ENCODE measurements at places on chromosomes 6 and 20.

DNA sequence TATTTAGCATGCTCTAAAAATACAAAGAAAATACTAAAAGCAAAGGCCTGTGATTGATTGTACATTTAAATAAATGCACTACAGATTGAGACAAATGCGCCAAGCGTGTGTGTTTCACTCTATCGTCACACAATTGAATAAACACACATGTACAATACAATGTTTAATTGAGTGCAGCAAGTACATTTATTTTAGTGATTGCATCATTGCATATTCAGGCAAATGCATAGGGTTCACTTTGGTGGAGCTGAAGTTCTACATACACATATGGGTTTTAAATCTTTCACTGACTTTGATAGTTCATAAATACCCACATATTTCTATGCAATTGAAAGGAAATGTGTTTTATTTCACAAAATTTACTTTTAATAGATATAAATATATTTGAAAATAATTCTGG, 750.6 kb upstream of the MMS22L start:
- no peak for DNase-seq

DNA sequence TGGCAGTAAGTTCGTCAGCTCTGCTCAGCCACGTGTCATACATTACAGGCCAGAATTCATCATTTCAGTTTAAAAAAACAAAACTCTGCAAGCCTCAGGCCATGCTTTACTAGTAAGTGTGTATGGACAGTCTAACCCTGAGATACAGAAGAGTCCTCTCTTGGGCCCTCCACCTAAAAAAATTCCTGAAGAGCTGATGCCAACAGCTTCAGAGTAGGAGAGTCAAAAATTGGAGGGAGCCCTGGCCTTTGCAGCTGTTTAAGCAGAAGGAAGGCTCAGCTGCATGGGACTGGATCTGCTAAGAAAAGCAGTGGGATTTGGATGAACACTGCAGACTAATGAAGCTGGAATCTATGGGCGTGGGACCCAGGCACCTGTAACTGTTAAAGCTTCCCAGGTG, 47.2 kb upstream of the FAM8A1 start:
- no peak for DNase-seq

- DNase-seq = no peak
Measured at GRCh38 chr6:169794317-169795055, 43.1 kb downstream of the ERMARD start.

DNA sequence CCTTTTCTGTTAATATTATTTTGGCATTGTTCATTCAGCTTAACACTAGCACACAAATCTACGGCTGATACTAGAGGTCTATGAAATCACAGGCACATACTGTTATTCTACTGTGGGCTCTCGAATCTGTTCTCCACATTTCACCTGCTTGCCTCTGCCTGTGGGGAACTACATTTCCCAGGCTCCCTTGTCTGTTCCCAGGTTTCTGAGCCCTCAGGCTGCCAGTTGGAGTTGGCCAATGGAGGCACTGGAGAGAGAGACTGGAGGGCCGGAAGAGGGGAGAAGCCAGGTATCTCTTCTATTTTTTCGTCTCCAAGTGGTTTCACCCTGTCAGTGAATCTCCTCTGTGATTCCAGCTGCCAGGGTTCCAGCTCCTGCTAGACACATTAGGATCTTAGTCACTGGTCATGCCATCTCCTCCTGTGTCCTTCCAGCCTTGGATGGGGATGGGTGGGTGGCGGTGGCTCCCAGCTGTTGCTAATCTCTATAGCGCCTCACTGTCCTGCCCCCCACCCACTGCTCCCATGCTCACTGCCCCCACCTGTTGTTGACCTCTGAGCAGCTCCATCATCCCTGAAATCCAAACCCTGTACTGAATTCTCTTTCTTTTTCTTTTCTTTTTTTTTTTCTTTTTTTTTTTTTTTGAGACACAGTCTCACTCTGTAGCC, 188.2 kb downstream of the LRFN2 start:
- no peak for DNase-seq

GRCh38 chr6:155936551-155936950, 480.9 kb upstream of the NOX3 start:
- no peak for DNase-seq

DNA sequence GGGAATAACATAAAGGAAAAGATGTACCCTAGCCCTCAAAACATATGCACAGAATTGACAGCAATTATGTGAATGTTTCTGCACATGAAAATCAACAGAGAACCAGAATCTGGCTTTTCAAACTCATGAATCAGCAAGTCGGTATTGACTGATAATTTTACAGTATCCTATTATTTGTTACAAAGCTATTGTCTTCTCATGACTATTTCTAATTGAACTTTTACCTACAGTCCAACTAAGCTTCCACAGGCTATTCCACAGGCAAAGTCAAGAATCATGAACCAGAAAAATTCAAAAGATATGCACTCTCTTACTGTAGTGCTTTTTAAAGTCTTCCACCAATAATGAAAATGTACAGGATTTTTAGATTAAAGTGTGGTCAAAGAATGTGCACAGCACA, 49.1 kb upstream of the DST start:
- no peak for DNase-seq

- no peak for DNase-seq
Measured at GRCh38 chr6:145863988-145864616, 49.5 kb upstream of the FBXO30 start.

GRCh38 chr20:32779500-32780211, 17.5 kb downstream of the DNMT3B start:
- peak; percentile 26 for DNase-seq

- peak; percentile 31 for DNase-seq
Measured at GRCh38 chr6:47168180-47168579, 126.0 kb upstream of the ADGRF1 start.

GRCh38 chr6:142722012-142722411, 223.0 kb downstream of the HIVEP2 start:
- DNase-seq = no peak

DNA sequence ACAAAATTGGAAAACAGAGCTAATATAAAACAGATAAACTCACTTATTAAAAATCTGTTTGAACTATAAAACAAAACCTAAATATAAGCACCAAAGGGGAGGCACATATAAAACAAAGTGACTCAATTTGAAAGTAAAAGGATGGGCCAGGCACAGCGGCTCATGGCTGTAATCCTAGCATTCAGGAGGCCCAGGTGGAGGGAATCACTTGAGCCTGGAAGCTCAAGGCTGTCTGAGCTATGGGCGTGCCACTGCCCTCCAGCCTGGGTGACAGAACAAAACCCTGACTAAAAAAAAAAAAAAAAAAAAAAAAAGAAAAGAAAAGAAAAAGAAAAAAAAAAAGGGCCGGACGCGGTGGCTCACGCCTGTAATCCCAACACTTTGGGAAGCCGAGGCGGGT, 31.1 kb upstream of the SMAP1 start:
- no peak for DNase-seq

DNA sequence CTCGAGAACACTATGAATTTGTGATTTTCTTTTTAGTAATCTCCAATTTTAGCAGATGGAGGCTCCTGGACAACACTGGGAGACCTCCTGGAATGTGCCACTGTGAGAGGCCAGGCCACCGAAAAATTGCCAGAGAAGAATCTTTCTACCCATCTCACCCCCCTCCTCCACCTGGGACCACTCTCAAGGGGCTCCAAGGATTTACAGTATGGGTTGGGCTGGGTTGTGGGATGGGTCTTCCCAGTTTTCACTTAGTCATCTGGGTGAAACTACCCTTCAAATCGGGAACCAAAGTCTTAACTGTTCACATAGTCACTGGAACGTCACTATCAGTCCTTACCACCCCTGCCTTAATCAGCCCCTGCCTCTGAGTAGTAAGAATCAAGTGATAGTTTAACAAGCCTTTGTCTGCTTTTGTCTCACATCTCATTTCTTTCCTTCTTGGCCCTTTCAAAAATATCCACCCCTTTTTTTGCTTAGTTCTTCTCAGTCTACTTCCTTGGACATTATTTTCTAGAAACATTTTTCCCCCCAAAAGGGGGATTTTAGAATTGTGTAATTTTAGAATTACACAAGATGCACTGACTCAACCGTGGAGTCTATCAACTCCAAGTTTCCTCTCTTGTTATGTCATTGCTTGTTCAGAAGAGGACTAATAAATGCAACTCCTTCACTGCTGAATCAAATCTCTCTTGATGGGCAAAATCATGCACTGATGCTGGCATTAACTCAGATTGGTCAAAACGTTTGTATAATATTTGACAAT, 148.2 kb upstream of the MOCS1 start:
- DNase-seq = no peak

DNA sequence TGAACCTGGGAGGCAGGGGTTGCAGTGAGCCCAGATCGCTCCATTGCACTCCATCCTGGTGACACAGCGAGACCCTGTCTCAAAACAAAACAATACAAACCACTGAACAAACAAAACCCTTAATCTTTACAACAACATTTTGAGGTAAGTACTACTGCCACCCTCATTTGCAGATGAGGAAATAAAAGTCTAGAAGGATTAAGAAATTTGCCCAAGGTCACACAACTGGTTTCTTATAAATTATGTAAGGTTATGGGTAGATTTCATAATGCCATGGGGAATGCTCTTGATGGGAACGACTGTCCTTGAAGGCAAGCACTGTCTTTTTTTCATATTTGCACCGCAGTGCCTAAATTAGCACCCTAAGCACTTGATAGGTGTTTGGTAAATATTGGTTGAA, 13.8 kb upstream of the B4GALT5 start:
- DNase-seq = no peak

- peak; percentile 85 for DNase-seq
Measured at GRCh38 chr20:63628246-63628975, 1.5 kb upstream of the GMEB2 start.

GRCh38 chr6:149782337-149782736, 32.8 kb downstream of the PCMT1 start:
- DNase-seq = no peak

- DNase-seq = peak; percentile 33
Measured at GRCh38 chr6:42520786-42521607, 42.8 kb upstream of the UBR2 start.

GRCh38 chr6:53411451-53411850, 62.7 kb upstream of the ELOVL5 start:
- DNase-seq = no peak

DNA sequence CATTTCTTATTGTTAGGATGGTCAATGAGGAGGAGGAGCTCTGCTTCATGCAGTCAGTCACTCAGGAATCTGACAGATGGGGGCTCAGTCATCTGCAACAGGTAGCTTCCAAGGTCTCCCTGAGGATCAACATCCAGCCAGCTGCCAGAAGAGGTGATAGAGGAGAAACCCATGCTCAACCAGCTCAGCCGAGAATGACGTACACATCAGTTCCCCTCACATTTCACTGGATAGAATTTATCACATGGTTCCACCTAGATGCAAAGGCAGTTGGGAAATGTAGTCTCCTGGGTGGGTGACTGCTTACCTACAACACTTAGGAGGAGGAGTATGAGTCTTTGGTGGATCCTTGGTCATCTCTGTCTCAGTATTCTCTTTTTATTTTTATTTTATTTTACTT, 144.5 kb downstream of the CEBPB start:
- peak; percentile 37 for DNase-seq

DNA sequence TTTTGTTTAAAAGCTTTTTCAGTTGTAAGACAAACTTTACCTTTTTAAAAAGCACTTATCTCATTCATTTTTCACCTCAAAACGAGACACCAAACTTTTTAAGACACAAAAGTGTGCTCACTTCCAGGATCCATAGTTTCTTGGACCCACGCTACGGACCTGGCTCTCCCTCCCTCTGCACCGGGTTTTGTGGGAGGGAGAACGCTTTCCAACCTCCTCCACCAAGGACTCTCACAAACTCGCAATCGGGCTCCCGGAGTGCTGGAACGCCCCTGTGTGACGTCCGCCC, 436 bp downstream of the CAGE1 start:
- peak; percentile 53 for DNase-seq

DNA sequence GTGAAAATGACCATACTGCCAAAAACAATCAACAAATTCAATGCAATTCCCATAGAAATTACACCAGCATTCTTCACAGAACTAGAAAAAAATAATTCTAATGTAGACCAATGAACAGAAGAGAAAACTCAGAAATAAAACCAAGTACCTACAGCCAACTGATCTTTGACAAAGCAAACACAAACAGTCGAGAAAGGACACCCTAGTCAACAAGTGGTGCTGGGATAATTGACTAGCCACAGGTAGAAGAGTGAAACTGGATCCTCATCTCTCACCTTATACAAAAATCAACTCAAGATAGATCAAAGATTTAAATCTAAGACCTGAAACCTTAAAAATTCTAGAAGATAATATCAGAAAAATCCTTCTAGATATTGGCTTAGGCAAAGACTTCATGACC, 44.5 kb upstream of the ZNF133 start:
- DNase-seq = no peak

- DNase-seq = no peak
Measured at GRCh38 chr20:57476084-57476526, 48.8 kb downstream of the CTCFL start.

- DNase-seq = no peak
Measured at GRCh38 chr6:64010010-64010409, 374.4 kb downstream of the PHF3 start.

- DNase-seq = no peak
Measured at GRCh38 chr6:34658605-34659265, 37.8 kb downstream of the ILRUN start.

DNA sequence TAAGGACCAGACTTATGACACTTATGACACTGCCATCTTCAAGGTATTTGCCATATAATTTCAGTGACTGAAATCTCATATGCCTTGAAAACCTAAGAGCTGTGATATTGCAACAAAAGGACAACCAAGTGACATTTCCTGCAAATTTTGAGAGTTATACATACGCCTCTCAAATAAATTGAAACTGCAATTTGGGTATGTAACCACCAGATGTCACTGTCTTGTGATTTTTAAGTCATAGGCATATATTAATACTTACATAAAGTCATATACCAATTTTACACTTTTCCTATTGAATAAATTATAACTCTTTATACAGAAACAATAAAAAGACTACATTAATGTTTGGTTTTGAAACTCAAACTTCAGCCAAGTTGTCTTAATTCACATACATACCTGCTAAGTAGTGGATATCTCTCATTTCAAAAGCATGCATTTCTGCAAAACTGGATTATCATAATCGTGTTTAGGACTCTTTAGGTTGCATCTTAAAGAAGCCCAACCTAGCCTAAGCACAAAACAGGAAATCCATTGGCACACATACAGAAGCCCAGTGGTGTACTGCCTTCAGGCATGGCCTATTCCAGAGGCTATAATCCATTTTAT, 180.2 kb downstream of the PACRG start:
- DNase-seq = no peak

DNA sequence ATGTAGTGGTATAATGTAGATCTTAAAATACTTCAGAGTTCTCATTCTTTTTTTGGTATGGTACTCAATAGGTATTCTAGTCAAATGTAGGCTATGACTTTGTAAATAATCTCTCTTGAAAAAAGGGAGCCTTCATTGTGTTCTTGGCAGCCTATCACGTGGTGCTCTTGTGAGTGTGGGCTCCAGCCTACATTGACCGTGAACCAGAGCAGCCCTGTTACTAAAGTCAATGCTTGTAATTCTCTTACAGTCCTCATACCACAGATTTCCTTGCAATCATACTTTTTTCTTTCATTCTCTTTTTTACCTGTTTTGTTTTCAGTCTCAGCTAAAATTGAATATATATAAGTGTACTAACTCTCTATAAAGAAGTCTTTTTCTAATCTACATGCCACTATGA, 31.1 kb downstream of the ARID1B start:
- no peak for DNase-seq

- no peak for DNase-seq
Measured at GRCh38 chr6:14440940-14441781, 323.6 kb downstream of the CD83 start.

- DNase-seq = no peak
Measured at GRCh38 chr6:3341467-3341866, 82.7 kb downstream of the PSMG4 start.

Measured in hepatic stellate cell (primary cell).